ENCODE measurements at places on chromosomes 7 and 10. TPM values are rescaled to one million over a fixed set of nuclear protein-coding genes. Genes with fewer than 3 reads are reported as not detected.

The MPP7 gene
- total RNA-seq: 0.94 TPM

The TFPI2 gene
- total RNA-seq: 18.5 TPM

The TMEM130 gene
- 0.37 TPM for total RNA-seq

The MYL10 gene
- total RNA-seq: not detected

Measured in M059J (cell line).